Mesothelial cell of epicardium (in vitro differentiated cells): ENCODE measurements at places on chromosomes 6 and 20. TPM values are rescaled to one million over a fixed set of nuclear protein-coding genes. Genes with fewer than 3 reads are reported as not detected.

DNA sequence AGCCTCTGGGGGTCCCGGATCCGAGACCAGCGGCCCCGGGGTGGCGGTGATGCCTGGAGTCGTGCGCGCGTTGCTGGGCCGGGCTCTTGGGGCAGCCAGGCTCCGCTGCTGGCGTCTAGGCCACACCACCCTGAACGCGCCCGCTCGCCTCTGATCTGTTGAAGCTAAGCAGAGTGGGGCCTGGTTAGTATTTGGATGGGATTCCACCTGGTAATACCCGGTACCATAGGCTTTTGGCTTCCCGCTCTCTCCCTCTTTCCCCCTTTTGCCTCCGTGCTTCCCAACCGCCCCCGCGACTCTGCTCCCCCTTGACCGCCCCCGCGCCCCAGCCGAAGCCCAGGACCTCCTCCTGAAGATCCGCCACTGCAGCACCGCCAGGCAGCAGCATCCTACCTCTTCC lies 1383.5 kb upstream of the DEFB115 start:
- DNase-seq, result peak; percentile 54

GRCh38 chr6:136114661-136115060 lies 135.4 kb downstream of the MTFR2 start:
- no peak for DNase-seq

- DNase-seq, result no peak
Observed at GRCh38 chr6:166127624-166128472, 39.8 kb downstream of the TBXT start.

DNA sequence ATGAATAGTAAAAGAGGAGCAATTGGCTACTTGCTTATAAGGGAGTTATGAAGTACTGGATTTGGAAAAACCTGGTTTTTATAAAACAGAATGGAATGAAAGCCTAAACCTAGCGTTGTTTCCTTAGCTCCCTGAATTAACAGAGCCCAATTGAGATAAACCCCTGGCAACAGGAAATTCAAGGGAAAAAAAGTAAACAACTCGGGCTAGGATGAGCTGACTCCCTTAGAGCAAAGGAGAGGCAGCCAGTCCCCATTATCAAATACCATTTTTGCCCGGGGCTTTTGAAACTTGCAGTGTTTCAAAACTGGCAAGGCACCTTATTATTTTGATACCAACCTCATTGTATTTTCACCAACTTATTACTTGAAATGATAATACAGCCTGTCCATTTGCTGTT lies 587.5 kb downstream of the CD109 start:
- DNase-seq, result no peak

DNA sequence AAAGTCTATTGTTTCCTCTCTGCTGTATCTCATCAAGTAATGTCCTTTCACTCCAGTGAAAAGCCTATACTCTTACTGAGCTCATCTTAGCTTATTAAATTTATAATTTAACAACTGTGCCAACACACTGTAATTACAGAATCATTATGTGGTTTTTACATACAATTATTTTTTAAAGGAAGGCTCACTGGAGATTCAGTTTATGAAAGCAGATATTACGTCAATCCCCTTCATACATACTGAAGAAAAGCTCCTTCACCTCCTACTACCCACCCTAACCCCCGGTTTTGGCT lies 28.1 kb downstream of the ARHGAP18 start:
- no peak for DNase-seq

- DNase-seq, result no peak
Observed at GRCh38 chr20:37381621-37382471, 35.9 kb downstream of the SRC start.

DNA sequence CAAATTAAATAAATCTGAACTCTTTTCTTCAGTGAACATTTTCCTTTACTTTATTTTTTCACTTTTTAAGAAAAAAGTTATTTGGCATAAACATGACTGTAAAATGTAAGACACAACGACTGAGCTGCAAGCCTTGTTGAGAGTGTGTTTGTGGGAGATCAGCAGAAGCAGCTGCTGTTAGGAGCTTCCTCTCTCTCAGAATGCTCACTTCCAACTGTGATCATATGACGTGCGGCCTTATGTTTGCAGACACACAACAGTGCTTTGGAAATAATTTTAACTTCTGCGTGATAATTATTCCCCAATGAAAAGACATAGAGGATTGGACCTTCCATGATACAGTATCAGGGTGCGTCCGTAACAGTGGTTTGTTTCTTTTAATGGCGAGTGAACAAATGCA lies 104.0 kb downstream of the ARHGAP18 start:
- no peak for DNase-seq

DNA sequence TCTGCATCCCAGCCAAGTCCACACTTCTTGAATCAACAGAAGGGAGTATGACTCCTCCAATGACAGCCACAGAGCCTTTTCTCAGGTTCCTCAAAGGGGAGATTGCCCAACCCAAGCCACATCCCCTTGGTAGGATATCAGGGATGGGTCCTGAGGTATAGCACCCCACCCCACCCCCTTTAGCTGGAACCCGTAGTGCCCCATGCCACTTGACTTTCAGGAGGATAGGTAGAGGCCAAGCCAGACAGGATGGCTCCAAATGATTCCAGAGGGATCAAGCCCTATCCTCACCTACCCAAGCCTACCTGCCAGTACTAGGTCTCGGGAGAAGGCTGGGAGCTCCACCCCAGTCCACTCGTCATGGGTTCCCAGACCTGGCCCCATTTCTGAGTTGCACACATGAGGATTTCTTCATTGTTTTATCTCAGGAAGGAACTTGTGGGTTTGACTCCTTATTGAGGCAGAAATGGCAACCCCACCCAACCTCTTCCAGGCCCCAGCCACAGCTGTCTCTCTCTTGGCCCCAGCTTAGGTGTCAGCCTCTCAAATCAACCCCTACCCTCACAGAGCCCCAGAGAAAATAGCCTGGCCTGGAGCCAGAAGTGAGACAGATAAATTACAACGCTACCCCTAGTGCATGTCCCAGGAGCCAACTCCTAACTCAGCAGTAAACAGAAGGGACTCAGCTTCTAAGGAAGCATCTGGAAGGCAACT lies 3.6 kb downstream of the CCND3 start:
- no peak for DNase-seq

DNA sequence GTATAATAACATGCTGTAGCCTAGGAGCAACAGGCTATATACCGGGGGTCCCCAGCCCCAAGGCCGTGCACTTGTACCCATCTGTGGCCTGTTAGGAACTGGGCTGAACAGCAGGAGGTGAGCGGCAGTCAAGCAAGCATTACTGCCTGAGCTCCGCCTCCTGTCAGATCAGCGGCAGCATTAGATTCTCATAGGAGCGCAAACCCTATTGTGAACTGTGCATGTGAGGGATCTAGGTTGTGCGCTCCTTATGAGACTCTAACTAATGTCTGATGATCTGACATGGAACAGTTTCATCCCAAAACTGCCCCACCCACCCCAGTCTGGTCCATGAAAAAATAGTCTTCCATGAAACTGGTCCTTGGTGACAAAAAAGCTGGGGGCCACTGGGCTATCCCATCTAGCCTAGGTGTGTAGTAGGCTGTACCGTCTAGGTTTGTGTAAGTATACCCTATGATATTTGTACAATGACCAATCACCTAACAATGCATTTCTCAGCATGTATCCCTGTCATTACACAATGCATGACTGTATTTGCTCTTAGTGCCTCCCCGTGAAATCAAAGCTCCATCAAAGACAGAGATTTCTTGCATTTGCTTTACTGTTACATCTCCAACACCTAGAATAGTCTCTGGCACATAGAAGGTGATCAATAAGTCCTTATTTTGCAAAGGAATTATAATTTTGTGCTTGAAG lies 30.8 kb downstream of the NHSL1 start:
- DNase-seq, result no peak

The LY6G6F gene
- total RNA-seq, result not detected in 3 replicates

The CPNE5 gene
- 0.51 to 1.7 TPM (median 1.2 TPM) in 3 replicates for total RNA-seq

The GINS1 gene
- 13.7 to 15.5 TPM (median 13.7 TPM) in 3 replicates for total RNA-seq

The EFCAB8 gene
- 0.11 to 0.51 TPM (median 0.47 TPM) in 3 replicates for total RNA-seq

The INSM1 gene
- total RNA-seq, result not detected in 3 replicates

The TRIM40 gene
- not detected in 3 replicates for total RNA-seq
